NCI-H526 treated with DMSO at 0.1 percent for 48 hours (cell line): ENCODE measurements at places on chromosomes 6 and 20.

- DNase-seq = no peak
These were observed 6.4 kb downstream of the CFB start for GRCh38 chr6:31952140-31952805.

DNA sequence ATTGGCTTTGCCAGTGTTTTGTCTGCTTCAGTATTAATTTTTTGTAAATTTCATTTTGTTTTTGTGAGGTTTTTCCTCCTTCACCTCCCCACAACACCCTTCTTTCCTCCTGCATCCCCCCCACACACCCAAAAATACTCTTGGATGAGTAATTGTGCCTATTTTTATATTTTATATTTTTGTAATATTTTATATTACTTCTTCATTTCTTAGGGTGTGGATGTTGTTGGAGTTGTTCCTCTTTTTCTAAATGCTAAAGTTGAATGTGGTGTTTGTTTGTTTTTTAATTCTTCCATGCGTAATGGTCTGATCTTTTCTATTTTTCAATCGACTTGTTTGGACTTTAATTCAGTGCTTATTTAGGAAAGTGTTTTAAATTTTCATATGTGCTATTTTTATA, 420.5 kb upstream of the SOX4 start:
- no peak for DNase-seq

DNA sequence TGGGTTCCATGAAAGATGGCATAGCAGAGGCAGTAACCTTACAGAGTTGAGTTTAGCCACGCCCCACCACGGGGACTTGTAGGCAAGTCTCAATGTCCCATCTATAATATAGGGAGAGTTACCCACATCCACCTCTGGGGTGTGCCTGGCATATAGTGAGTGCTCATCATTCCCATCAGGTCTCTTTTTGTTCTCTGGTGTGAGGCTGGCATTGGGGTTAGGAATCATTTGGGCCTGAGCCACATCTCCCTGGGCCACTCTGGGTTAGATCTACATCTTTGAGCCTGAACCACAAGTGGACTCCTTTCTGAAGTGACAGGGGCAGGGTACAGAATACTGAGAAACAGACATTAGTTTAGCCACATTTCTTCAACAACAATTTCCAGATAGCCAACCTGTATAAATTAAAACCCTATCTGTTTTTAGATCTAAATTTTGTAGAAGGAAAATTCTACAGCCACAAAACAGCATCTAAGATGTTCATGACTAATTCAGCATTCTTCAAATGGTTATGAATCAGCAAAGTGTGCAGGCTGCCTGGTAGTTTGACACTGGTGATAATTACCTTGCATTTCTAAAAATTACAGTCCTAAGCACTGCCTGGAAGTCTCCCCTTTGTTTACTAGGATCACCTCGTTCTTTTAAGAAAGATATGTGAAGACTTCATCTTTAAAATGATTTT, 20.1 kb downstream of the RNF24 start:
- DNase-seq = no peak

GRCh38 chr6:163123098-163123497, 291.4 kb upstream of the QKI start:
- peak; percentile 16 for DNase-seq

DNA sequence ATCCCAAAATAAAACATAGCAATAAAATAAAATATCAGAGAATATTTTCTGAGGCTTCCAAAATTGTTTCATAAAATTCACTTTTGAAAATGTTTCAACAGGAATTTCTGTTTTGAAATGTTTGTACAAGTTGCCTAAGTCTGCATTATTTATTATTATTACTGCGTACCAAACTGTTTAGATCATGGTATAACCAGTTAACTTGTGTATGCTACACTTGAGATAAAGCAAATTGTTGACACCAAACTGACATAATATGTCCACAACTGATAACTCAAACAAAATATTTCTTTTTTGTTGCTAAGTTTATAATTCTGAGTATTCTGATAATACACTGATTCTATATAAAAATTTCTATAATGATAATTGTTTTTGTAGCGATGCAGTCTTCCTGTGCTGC, 531.8 kb upstream of the EYS start:
- DNase-seq = no peak
